ENCODE measurements at places on chromosomes 16 and 17. TPM values are rescaled to one million over a fixed set of nuclear protein-coding genes. Genes with fewer than 3 reads are reported as not detected.

COX6A2 gene
- not detected for total RNA-seq

ATP2A3 gene
- 291 TPM for total RNA-seq

DCTN5 gene
- 68.8 TPM for total RNA-seq

OR2C1 gene
- not detected for total RNA-seq

EFCAB13 gene
- total RNA-seq: 5.7 TPM

NPIPB2 gene
- 5.5 TPM for total RNA-seq

LPO gene
- total RNA-seq: not detected

MFAP4 gene
- not detected for total RNA-seq

SLC5A11 gene
- total RNA-seq: not detected

XAF1 gene
- 408 TPM for total RNA-seq

USP6 gene
- total RNA-seq: 0.10 TPM

DNA sequence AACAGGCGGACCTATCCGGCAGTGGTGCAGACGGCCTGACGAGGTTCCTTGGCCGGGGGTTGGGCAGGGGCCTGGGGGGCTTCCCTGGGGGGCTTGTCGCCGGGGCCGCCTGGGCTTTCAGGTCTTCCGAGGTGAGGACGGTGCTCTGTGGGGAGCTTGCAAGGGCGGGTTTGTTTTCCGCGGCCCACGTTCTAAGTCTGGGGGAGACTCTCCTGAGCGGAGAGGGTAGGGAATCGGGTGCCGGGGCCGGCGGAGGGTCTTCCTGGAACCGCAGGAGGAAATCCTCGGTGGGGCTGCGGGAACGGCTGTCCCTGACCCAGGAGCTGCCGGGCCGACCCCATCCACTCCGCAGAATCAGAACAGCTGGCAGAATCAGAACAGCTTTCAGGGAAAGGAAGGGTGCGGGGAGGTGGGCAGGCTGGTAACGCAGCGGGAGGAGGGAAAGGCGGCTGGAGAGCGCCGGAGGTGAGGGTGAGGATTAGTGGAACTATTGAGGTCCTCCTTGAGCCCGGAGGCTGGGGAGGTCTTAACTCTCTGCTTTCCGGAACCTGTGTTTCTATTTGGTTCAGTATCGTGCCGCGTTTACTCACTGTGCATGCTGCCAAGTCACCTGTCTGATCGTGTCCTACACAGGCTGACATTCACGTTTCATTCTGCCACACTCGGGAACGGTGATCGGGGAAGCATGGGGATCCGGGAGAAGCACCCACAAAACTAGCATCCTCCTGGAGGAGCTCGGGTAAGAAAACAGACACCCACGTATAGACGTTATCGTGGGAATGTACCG lies 28.9 kb downstream of the CPSF4L start:
- H3K4me3 ChIP-seq: peak overlapping the region; percentile 90
- peaks cover 50% of the 10 kb centered on the region for H3K36me3 ChIP-seq
- no peaks in the 10 kb centered on the region for H3K27me3 ChIP-seq
- peaks cover 67% of the 10 kb centered on the region for H3K4me1 ChIP-seq

GRCh38 chr17:60604686-60605334 lies 4.8 kb downstream of the PPM1D start:
- H3K4me1 ChIP-seq: peaks cover 39% of the 10 kb centered on the region
- no peak for DNase-seq
- H3K27me3 ChIP-seq: no peaks in the 10 kb centered on the region
- no peak overlapping the region for H3K27ac ChIP-seq
- no peak overlapping the region for H3K4me3 ChIP-seq

GRCh38 chr17:41695134-41695661 lies 6.5 kb downstream of the EIF1 start:
- no peaks in the 10 kb centered on the region for H3K27me3 ChIP-seq
- H3K27ac ChIP-seq: no peak overlapping the region
- H3K36me3 ChIP-seq: peaks cover 47% of the 10 kb centered on the region
- no peak for DNase-seq

DNA sequence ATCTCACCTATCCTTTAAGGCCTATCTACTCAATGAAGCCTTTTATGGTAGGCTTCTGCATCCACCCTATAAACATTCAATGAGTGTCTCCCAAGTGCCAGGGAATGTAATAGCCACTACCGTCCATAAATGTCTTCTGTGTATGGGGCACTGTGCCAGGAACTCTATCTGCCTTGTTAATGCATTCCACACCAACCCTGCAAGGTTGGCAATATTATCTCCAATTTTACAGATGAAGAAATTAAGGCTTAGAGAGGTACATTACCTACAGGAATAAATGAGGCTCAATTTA lies 20.0 kb downstream of the MAP3K14 start:
- H3K36me3 ChIP-seq: peaks cover 50% of the 10 kb centered on the region
- peaks cover 84% of the 10 kb centered on the region for H3K4me1 ChIP-seq
- H3K27ac ChIP-seq: peak overlapping the region; percentile 84
- no peak overlapping the region for H3K4me3 ChIP-seq
- no peak for DNase-seq

- no peak for DNase-seq
- peaks cover 46% of the 10 kb centered on the region for H3K4me1 ChIP-seq
Observed at GRCh38 chr17:39643271-39643670, 6.3 kb downstream of the STARD3 start.

DNA sequence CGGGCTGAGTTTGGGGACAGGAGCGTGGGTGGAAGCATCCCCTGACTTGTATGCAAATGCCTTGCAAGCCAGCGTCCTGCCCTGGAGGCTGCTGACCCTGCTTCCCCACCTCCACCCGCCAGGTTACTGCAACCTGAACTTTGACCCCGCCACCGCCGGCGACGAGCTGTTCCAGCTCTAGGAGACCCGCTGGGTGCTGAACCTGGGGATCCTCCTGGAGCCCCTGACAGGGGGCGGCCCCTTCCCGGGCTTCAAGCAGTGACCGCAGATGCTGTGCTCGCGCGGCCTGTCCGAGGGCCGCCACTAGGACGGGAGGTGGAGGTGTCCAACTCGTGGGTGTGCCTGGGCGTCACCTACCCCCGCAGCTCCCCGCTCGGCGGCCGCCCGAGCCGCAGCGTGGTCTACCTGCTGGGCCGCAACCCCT lies 10.7 kb upstream of the SLC16A5 start:
- H3K27me3 ChIP-seq: no peaks in the 10 kb centered on the region
- H3K4me1 ChIP-seq: peaks cover 29% of the 10 kb centered on the region
- no peak overlapping the region for H3K27ac ChIP-seq

- peaks cover 51% of the 10 kb centered on the region for H3K27me3 ChIP-seq
- H3K27ac ChIP-seq: no peak overlapping the region
- no peaks in the 10 kb centered on the region for H3K36me3 ChIP-seq
Observed at GRCh38 chr17:74852237-74853047, 7.2 kb downstream of the GRIN2C start.

DNA sequence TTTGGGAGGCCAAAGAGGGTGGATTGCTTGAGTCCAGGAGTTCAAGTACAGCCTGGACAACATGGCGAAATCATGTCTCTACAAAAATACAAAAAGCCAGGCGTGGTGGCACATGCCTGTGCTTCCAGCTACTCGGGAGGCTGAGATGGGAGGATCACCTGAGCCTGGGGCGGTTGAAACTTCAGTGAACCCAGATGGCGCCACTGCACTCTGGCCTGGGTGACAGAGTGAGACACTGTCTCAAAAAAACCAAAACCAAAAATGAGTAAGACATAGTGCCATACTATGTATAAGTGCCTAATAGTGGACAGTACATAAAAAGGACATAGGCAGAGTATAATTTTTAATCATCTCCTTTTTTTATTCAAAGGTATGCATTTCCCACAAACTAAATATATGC lies 4.0 kb downstream of the CTC1 start:
- H3K27me3 ChIP-seq: no peaks in the 10 kb centered on the region
- H3K27ac ChIP-seq: peak overlapping the region; percentile 61
- H3K4me1 ChIP-seq: peaks cover 48% of the 10 kb centered on the region

GRCh38 chr16:31714903-31715504 lies 158.6 kb upstream of the ZNF267 start:
- H3K36me3 ChIP-seq: peaks cover 67% of the 10 kb centered on the region
- peak overlapping the region; percentile 85 for H3K27ac ChIP-seq
- H3K4me1 ChIP-seq: peaks cover 34% of the 10 kb centered on the region
- H3K4me3 ChIP-seq: peak overlapping the region; percentile 97
- H3K27me3 ChIP-seq: no peaks in the 10 kb centered on the region
- no peak for DNase-seq

GRCh38 chr16:4613636-4614570 lies 785 bp downstream of the UBALD1 start:
- no peak overlapping the region for H3K27ac ChIP-seq
- H3K36me3 ChIP-seq: no peaks in the 10 kb centered on the region
- H3K4me3 ChIP-seq: peak overlapping the region; percentile 69
- peaks cover 33% of the 10 kb centered on the region for H3K4me1 ChIP-seq
- H3K27me3 ChIP-seq: no peaks in the 10 kb centered on the region
- DNase-seq: peak; percentile 35

GRCh38 chr16:62022688-62023087 lies 13.6 kb downstream of the CDH8 start:
- DNase-seq: no peak
- no peaks in the 10 kb centered on the region for H3K36me3 ChIP-seq
- no peaks in the 10 kb centered on the region for H3K4me1 ChIP-seq
- H3K27me3 ChIP-seq: no peaks in the 10 kb centered on the region

- peak; percentile 88 for DNase-seq
- peak overlapping the region; percentile 95 for H3K27ac ChIP-seq
- H3K36me3 ChIP-seq: no peaks in the 10 kb centered on the region
- H3K4me3 ChIP-seq: peak overlapping the region; percentile 48
- H3K27me3 ChIP-seq: no peaks in the 10 kb centered on the region
Observed at GRCh38 chr16:10871157-10871991, 5.6 kb upstream of the CIITA start.

DNA sequence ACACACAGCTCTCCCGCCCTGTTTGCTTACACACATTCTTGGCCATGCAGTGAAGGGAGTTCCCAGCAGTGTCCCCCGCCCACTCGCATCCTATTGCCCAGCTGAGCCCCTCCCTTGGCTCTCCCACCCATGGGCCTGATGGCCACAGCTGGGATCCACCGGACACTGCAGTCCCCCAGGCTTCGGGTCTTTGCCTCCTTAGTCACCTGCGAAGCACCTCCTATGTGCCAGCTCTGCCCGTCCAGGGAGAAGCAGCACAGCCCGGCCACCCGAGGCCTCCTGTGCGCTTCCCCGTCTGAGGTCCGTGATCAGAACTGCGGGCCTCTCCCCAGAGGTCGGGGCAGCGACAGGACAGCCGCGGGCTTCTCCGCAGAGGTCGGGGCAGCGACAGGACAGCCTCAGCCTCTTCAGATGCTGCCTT lies 136.9 kb downstream of the BANP start:
- H3K27me3 ChIP-seq: no peaks in the 10 kb centered on the region
- H3K4me1 ChIP-seq: no peaks in the 10 kb centered on the region
- no peak overlapping the region for H3K27ac ChIP-seq
- no peaks in the 10 kb centered on the region for H3K36me3 ChIP-seq
- DNase-seq: no peak

DNA sequence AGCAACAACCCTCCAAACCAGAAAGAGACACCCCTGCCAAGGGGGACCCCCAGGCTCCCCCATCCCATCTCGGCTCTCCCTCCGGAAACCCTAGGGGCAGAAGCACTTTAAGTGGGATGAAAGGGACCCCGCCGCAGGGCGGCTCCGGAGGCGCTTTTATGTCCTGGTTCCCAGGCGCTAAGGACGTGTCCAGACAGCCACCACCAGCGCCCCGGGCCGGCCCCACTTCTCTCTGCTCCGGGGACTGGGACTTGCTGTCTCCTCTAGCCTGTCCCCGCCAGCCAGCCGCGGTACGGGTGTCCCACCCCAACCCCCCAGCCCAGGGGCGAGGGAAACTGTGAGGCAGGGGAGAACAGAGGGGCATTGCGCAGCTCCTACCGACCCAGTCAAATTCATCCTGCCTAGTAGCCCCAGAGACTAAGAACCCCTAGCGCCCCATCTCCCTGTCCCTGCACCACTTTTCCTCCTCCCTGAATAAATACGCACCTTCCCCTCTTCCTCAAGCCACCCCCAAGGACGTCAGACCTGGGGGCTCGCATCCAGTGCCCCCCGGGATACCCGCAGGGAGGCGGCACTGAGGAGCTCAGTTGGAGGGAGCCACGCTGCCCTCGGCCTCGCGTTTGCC lies 4.1 kb downstream of the SP6 start:
- H3K36me3 ChIP-seq: no peaks in the 10 kb centered on the region
- H3K4me3 ChIP-seq: no peak overlapping the region
- no peak for DNase-seq
- H3K27ac ChIP-seq: no peak overlapping the region
- peaks cover 63% of the 10 kb centered on the region for H3K27me3 ChIP-seq

DNA sequence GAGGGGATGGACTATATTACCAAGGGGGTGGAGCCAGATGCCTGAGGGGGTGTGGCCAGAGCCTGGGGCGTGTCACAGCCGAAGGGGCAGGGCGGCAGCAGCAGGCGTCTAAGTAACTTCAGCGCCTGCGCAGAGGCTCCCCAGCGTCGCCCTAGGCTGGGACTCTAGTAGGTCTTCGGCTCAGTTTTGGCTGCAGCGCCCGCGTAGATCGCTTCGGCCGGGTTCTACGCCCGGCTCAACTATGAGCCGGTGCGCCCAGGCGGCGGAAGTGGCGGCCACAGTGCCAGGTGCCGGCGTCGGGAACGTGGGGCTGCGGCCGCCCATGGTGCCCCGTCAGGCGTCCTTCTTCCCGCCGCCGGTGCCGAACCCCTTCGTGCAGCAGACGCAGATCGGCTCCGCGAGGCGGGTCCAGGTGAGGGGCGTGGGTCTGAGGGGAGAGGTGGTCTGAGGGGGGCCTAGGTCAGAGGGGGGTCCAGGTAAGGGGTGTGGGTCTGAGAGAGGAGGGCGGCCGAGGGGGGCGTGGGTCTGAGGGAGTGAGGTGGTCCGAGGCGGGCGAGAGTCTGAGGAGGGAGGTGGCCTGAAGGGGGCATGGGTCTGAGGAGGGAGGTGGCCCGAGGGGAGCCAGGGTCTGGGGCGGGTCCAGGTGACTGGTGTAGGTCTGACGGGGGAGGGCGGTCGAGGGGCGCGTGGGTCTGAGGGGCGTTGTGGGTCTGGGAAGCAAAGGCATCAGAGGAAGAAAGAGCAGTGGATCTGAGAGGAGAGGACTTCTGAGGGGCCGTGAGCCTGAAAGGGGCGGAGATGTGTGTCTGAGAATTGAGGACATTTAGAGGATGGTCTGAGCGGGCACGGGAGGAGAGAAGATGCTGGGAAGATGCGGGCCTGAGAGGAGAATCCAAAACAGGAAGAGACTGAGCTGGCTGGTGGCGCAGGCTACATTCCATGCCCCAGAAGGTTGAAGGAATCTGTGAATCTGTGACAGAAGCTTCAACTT lies at the start of gene LPCAT2:
Gene LPCAT2 (plus strand): TSS at position 132 of the 991 bp plus-strand sequence. CDS start 110 bp downstream, at position 242.
- no peaks in the 10 kb centered on the region for H3K36me3 ChIP-seq
- DNase-seq: peak; percentile 51
- no peak within 1 kb of the TSS for H3K27ac ChIP-seq
- peak within 1 kb of the TSS; percentile 55 for H3K4me3 ChIP-seq

- H3K36me3 ChIP-seq: no peaks in the 10 kb centered on the region
- no peak for DNase-seq
- H3K4me3 ChIP-seq: no peak overlapping the region
- no peaks in the 10 kb centered on the region for H3K27me3 ChIP-seq
- no peak overlapping the region for H3K27ac ChIP-seq
Observed at GRCh38 chr17:29172589-29172988, 7.6 kb downstream of the MYO18A start.

- no peaks in the 10 kb centered on the region for H3K36me3 ChIP-seq
- H3K27ac ChIP-seq: no peak overlapping the region
- H3K4me3 ChIP-seq: no peak overlapping the region
- H3K27me3 ChIP-seq: peaks cover 7% of the 10 kb centered on the region
- H3K4me1 ChIP-seq: no peaks in the 10 kb centered on the region
- DNase-seq: no peak
Observed at GRCh38 chr17:199191-199604, 17.7 kb upstream of the DOC2B start.

Data from activated CD4-positive, alpha-beta memory T cell treated with anti-CD3 and anti-CD28 coated beads, Interleukin-2, amount 10 ng/mL, durations not matched to agents 7 days and 5 days (primary cell).